ENCODE measurements at places on chromosomes 16 and 17.

- no peak for DNase-seq
Measured at GRCh38 chr16:21244518-21245215, 11.2 kb downstream of the ANKS4B start.

GRCh38 chr17:81470944-81471817 is 41.4 kb downstream of the ACTG1 start:
- DNase-seq, result peak; percentile 30

DNA sequence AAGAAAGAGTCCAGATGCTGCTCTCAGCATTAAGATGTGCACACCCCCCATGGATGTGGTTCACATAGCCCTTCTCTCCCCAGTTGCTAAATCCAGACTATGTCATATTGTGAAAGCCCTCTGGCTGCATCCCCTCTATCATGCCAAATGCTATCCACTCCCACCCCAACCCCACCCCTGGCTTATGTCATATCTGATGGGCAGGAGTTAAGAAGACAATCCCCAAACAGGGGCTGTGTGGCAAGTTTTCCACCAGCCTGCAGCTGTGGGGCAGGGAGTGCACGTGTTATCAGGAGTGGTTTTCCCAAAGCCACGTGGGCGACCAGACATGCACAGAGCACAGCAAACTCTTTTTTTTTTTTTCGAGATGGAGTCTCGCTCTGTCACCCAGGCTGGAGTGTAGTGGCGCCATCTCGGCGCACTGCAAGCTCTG is 10.0 kb downstream of the FAM117A start:
- DNase-seq, result no peak

DNA sequence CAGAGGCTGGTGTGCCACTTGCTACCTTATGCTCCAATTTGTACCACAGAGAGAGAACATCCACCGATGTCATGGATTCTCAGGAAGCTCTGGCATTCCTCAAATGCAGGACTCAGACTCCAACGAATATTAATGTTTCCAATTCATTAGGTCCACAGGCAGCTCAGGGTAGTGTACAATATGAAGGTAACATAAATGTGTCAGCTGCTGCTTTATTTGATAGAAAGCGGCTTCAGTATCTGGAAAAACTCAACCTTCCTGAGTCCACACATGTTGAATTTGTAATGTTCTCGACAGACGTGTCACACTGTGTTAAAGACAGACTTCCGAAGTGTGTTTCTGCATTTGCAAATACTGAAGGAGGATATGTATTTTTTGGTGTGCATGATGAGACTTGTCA is 16.1 kb downstream of the SLFN5 start:
- DNase-seq, result no peak

GRCh38 chr17:30422171-30422570 is 43.4 kb downstream of the CPD start:
- peak; percentile 24 for DNase-seq

DNA sequence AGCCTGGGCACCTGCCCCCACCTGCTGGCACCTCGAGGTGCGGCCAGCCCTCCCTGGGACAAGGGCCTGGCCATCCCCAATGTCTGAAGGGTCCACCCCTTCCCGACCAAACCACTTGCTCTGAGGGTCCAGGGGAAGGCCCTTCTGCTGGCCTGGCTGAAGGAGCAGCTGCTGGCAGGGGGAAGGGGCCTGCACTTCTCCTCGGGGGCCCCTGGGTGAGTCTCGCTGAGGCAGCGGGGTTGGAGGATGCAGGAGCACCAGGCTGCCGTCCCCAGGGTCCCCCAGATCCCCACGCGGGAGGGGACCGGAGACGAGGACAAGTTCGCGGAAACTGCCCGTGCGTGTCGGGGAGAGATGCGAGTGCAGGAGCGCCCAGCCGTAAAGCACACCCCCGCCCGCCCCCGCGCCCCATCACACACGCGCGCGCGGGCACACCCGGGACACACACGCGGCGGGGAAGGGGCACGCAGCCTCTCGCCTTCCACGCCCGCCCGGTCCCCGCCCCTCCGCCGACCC is 725 bp upstream of the CACNA1H start:
- peak; percentile 18 for DNase-seq

DNA sequence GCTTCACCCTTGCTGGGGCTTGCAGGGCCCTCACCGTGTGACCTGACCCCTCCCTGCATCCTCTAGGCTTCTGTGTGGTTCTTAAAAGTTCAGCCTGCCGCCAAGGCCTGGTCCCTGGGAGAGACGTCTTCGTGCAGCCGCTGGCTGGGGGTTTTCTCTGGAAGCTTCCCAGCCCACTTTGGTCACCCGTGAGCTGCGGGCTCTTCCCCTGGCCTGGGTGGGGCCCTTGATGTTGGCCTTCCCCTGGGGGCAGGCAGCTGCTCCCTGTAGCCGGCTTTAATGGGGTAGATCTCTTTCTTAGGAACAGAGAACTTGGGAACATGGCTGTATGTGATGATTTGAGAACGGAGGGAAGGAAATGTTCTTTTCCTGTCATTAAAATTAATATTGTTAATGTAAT is 32.7 kb downstream of the ZNF750 start:
- DNase-seq, result no peak

DNA sequence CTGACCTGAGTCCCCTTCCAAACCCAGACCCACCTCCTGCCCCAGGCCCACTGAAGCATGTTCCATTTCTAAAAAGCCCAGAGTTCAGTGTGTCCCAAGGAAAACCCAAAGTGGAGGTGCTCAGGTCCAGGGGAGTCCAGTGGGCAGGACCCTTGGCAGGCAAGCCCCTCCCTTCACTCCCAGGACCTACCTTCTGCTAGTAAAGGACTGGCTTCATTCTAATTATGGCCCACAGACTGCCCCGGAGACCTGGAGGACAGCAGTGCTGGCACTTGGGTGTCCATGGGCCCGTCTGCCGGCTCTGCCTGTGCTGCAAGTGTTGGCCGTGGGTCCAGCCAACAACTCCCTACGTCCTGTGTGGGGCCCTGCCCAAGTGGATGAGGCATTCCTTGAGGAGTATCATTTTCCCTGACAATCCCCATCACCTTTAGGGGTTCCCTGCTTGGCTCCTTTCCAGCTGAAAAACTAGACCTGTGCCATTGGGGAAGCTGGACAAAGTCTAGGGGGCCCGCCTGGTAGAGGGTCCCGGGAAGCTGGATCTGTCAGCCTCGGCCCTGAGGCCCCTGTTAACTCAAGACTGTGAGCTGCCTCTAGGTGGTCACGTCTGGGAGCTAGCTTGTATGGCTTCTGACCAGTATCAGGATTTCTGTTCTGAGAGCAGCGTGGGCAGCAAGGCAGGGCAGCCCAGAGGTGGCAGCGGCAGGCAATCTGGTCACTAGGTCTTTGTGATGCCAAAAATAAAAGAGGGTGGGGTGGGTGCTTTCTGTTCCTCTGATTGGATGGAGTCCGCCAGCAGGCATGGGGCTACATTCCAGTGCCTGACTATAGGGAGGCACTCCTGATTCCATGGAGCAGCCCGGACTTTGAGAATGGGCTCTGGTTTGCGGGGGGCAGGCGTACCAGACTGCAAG is 8.2 kb downstream of the CBX2 start:
- no peak for DNase-seq

DNA sequence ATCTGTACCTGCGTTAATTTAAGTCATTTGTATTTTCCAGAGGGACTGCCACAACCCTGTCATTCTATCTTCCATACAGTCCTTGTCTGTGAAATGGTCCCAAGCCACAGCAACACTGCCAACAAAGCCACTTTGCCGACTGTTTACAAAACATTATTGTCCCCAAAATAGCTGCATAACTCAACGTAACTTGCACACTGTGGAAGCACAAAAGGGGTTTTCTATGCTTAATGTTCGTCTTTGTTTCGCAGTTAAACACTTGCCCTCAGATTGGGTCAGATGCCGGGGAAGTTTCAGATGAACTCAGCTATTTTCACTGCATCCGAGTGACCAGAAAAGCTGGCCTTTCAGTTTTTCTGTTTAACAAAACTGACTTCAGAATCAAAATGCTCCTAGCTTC is 4.6 kb downstream of the SEC14L5 start:
- no peak for DNase-seq

DNA sequence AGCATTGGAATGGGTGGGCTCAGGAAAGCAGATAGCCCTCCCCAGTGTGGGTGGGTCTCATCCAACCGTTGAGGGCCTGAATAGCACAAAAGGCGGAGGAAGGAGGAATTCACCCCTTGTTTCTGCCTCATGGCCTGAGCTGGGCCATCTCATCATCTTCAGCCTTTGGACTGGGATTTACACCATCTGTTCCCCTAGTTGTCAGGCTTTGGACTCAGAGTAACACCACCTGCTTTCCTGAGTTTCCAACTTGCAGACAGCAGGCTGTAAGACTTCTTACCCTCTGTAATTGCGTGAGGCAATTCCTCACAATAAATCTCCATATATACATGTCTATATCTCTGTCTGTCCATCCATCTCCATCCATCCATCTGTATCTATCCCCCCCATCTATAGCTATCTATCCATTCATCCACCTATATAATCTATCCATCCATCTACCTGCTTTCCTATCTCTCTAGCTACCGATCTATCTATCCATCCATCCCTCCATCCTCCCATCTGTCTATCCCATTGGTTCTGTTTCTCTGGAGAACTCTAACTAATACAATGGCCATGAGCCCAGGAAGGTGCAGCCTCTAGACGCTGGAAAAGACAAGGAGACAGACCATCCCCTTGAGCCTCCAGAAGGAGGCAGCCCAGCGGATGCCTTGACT is 21.3 kb downstream of the DNAH17 start:
- DNase-seq, result no peak

- no peak for DNase-seq
Measured at GRCh38 chr16:75931043-75931442, 204.8 kb upstream of the CPHXL start.

GRCh38 chr16:19687279-19687678 is 30.7 kb downstream of the KNOP1 start:
- DNase-seq, result no peak

DNA sequence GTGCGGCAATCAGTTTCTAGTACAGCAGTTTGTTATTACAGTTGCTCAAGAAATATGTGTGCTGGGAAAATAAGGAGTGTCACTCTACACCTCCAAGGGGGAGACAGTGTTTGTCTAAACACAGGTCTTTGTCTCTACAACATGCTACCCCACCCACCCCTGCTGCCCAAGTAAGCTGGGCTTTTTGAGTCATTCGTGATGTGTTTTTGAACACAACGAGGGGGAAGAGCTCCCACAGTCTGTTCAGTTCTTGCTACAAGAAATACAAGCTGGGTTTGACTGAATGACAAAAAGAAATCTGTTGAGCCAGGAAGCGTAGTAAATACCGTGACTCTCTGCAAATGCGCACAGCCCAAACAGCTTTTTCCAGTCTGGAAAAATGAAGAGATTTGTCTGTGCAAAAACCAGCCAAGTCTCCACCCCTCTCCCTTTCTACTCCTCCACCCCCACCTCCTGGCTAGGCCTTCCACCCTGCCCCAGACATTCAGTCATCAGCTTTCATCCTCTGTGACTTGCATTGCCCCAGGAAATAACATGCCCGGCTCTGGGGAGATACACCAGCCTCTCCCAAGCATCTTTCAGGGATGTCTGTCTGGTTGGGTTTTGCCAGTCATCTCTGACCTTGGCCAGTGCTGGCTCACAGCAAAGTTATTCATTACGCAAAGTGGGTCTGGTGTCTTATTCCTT is 25.7 kb downstream of the CHD9 start:
- DNase-seq, result peak; percentile 95

DNA sequence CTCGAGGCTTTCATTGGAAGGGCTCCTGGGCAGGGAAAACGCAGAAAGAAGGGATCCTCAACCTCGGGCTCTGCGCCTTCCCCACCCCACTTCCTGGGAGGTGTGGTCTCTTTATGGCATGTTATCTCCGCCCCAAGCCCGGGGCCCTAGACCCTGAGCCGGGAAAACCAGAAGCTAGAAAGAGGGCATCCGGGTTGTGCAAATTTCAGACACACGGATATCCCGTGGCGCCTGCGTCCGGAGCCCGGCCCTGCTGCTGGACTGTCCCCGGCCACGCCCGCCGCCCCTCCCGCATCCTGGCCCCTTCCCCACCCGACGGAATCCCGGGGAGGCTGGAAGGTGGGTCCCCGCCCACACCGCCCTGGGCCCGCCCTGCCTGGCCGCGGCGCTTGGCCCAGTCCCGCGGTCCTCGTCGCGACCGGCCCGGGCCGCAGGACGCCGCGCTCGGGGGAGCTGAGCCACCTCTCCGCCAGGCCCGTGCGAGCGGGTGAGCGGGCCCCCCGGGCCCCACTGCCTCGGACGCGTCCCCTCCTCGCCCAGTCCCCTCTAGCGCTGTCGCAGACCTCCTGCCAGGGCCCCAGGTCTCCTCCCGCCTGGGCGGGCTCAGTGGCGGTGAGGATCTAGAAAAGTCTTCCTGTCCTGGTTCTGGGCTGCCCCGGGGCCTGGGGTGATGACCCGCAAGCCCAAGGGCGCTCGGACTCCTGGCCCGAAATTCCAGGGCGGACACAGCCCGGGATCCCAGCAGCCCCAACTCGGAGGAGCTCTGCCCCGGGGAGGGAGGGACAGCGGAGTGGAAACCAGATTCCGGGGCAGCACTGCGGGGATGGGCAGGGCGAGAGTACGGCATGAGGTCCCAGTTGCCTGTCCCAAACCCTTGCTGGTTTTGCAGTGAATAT is at the start of gene SLC16A5:
SLC16A5 (plus strand) TSS at position 397 of the 896 bp plus-strand sequence. CDS start 5,683 bp downstream, outside the sequence.
- peak; percentile 88 for DNase-seq

DNA sequence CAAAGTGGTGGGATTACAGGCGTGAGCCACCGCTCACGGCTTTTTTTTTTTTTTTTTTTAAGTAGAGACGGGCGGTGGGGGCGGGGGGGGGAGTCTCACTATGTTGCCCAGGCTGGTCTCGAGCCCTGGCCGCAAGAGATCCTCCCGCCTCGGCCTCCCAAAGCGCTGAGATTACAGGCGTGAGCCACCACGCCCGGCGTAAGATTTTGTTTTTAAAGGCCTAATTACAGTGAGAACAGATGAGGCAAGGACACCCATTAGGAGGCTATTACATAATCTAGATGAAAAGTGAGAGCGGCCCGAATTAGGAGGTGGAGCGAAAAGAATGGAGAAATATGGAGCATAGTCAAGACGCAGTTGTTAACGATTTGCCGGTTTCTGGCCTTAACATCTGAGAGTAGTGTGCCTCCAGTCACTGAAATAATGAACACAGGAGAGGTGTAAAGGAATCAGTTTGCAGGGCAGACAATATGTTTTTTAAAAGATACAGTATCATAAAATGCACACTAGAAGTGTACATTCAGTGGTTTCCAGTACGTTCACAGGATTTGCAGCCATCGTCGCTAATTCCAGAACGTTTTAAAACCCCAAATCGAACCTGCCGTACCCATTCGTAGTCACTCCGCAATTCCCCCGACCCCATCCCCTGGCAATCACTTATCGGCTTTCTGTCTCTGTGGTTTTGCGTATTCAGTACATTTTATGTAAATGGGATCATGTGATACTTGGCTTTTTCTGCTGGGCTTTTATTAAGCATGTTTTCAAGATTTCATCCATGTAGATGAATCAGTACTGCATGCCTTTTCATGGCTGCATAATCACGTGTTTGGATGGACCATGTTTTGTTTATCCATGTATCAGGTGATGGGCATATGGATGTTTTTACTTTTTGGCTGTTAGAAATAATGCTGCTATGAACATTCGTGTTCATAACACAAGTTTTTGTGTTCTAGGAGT is 1.4 kb upstream of the SLX4 start:
- DNase-seq, result no peak

Data from adipocyte (in vitro differentiated cells).